ENCODE measurements at places on chromosomes 5 and 9. TPM values are rescaled to one million over a fixed set of nuclear protein-coding genes. Genes with fewer than 3 reads are reported as not detected.

Gene WHRN
- 1.1 TPM for total RNA-seq

Gene TNC
- total RNA-seq: 0.22 TPM

DNA sequence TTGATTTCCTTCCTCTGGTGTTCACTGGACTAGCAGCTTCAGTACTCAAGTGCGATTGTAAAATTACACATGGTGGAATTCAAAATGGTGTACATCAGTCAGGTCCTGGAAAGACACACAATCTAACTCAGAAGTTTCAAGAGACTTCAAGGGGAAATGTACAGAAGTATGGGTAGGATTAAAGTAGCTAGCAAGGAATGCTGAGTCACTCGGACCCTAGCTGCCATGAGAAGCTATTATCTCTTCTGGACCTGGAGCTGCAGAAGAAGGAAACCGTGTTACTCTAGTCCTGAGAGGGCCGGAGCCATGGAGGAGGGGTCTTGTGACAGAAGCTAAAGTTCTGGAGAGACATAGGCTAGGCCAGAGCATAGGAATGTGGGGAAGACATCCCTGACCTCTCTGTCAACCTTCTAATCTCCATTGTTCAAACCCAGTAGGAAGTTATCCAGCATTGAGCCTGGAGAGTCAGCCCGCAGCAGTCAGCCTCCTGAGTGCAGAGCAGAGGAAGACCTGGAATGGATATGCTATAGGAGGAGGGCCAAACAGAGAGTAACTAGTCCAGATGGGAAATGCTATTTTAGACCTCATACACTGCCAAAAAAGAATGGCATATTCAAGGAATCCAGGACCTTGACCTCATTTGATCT lies 84.3 kb downstream of the GHR start:
- DNase-seq: no peak

DNA sequence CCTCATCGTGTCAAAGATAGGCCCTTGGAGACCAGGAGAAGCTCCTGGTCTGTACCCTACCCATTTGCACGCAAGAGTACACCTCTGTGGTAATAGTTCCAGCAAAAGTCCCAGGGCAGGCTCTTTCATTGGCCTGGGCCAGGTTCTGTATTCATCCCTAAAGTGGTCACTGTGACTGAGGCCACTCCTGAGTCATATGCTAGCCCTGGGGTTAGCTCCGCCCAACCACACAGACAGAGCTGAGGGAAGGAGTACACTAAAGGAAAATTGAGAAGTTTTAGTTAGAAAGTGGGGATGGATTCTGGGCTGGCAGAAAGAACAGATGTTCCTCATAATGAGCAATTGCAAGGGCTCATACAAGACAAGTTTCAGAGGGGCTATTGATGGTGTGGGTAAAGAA lies 206.7 kb downstream of the ARHGAP26 start:
- DNase-seq: no peak

DNA sequence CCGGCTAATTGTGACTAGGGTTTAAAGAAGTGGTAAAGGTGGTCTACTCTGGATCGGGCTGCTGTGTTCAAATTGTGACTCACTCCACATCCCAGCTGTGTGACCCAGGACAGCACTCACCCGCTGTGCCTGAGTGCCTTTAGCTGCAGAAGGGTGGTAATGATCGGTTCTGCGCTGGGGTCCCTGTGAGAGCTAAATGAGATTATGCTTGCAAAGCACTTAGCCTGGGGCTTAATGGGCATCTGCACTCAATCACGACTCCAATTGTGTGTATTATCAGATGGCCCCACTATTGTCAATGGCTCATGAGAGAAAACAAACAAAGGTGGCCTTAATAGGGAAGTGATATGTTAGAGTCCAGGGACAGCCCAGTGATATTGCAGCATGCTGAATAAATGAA lies 25.1 kb upstream of the TBC1D2 start:
- no peak for DNase-seq

DNA sequence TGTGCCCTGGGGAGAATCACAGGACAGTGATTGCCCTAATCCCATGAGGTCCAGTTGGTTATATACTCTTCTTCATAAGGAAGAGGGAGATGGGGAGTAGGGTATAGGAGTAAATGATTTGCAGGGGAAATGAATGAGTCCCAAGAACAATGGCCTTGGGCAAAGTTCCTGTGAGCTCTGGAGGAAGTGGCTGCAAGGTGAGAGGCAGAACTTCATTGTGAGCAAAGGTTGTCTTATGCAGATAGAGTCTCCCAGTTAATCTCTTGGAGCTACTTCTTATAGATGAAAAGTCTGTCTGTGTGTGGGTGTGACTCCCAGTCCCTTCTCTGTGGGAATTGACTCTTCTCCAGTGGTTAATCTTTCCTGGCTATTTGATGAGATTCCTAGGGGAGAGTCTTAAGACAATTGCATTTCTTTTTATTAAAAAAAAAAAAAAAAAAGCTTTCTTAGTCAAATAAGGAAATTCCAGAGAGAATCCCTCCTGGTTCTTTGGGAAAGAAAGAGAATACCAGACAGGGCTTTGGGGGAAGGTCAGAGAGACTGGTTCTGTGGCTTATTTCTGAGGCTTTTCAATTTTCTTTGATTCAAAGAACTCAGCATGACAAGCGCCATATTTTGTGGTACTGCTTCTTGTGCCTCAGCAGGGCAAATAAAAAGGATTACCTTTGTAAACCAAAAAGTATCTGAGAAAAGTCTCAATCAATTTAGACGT lies 33.6 kb upstream of the MEGF10 start:
- DNase-seq: no peak

Measured in naive thymus-derived CD4-positive, alpha-beta T cell (primary cell).